NCI-H1436 treated with DMSO at 0.1 percent for 48 hours (cell line): ENCODE measurements at places on chromosomes 1 and 21.

DNA sequence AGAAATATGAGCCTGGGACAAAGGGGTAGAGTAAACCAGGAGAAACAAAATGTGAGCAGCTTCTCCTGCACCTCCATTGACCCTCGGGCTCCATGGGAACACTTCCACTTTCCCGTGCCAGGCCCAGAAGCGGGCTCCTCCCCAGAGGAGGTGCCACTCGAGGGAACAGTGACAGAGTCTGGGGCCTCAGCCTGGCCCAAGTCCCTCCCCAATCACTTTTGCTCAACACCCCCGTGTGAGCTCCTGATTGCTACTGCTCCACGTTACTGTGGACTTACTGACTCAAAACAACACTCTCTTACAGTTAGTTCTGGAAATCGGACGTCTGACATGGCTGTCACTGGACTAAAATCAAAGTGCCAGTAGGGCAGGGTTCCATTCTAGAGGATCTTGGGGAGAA lies 17.7 kb upstream of the KLHDC7A start:
- no peak for DNase-seq

GRCh38 chr1:169590932-169591331 lies 4.7 kb upstream of the F5 start:
- no peak for DNase-seq

GRCh38 chr1:54012863-54013262 lies 5.1 kb downstream of the LDLRAD1 start:
- DNase-seq: no peak

DNA sequence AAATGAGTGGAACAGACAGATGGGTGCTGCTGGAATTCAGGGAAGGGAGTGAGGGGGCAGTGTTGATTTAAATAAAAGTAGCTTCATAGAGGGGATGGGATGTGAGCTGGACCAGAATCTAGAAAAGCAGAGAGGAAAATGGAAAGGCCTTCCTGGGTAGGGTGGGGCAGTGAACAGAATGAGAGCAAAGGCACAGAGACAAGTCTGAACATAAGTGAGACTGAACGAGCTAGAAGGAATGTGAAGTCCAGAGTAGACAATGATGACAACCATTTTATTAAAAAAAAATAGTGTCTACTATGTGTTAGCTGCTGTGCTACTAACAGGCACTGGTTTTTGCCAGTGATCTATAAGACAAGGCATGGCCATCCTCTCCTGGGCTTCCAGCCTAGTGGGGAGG lies 36.0 kb downstream of the ELK4 start:
- DNase-seq: no peak

DNA sequence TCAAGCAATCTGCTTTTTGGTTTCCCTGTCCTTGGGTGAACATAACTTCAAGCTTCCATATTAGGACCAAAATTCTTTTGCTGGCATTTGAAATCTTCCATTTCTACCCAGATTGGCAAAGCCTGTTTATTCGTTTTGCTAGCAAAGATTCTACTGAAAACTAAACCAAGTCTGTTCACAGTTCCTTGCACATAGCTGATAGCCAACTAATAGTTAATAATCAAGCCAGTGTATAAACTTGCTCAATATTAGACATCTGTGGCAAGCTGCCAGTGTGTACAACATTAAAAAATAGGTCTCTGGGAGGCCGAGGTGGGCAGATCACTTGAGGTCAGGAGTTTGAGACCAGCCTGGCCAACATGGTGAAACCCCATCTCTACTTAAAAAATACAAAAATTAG lies 6.3 kb downstream of the APP start:
- DNase-seq: no peak

- no peak for DNase-seq
Observed at GRCh38 chr1:9920606-9921005, 10.5 kb upstream of the CTNNBIP1 start.

- DNase-seq: no peak
Observed at GRCh38 chr1:188782220-188782841, 1695.3 kb downstream of the BRINP3 start.

- DNase-seq: no peak
Observed at GRCh38 chr1:180536821-180537372, 21.9 kb upstream of the OVAAL start.

- no peak for DNase-seq
Observed at GRCh38 chr1:172885971-172886370, 164.8 kb downstream of the TNFSF18 start.

DNA sequence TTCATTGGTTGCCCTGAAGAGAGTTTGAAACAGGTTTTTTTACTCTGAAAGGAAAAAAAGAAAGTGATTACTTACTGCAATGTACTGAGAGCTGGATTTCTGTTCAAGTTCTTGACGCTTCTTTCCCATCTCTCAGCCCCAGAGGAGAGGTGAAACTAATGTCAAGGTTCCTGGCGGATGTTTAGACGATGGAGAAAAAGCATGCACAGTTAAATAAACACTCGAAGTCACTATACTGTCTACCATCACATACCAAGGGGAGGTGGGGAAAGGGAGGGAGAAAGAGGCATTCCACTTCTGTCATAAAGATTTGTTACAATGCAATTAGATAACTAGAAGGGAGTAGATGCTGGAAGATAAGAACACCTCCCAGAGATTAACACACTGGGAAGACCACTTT lies 177.0 kb upstream of the TNR start:
- DNase-seq: no peak

DNA sequence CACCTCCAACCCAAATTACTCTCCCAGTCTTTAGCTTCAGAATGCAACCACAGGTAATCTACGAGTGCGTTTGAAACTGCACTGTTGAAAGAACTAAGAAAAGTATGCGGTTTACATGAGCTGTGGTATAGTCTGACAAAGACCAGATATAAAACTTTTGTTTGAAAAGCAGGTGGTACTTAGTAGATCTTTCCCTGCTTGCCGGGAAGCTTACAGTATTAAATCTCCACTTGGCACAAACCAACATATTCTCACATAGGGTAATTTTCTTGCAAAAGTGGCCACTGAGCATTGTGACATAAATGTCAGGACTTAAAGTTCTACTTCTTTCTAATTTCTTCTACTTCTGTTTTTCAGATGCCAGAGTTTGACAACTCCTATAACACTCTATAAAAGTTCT lies 8.4 kb downstream of the RGS2 start:
- DNase-seq: no peak

DNA sequence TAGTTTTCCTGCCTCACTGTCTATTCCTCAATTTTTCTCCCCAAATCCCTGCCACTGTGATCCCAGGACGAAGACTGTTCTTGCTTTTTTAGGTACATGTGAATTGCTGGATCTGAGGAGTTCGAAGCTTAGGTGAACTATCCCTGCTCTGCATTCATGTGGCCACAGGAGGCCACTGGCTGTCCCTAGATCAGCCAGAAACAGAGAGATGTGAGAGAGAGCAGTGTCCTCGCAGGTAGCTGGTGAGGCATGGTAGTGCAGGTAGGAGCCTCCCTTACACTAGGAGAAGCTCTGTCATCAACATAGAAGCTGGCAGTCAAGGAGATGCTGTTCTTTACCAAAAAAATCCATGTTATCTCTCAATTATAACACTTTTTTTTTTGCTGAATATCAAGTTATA lies 71.5 kb downstream of the USP24 start:
- no peak for DNase-seq

DNA sequence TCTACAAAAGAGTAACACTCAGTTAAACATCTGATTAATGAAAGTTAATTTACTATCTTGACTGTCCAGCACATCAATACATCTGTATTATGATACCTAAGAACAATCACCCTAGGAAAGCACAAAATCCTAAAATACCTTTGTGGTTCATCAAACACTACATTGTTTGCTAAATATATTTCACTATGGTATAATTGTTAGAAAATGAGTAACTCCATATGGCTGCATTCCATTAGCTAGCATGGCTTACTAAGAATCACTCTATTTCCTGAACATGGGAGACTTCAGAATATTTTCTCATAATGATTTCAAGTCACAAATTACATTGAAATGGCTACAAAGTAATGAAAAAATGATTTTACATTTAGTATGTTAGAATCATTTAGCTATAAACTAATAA lies 12.5 kb downstream of the TRMT1L start:
- DNase-seq: no peak

DNA sequence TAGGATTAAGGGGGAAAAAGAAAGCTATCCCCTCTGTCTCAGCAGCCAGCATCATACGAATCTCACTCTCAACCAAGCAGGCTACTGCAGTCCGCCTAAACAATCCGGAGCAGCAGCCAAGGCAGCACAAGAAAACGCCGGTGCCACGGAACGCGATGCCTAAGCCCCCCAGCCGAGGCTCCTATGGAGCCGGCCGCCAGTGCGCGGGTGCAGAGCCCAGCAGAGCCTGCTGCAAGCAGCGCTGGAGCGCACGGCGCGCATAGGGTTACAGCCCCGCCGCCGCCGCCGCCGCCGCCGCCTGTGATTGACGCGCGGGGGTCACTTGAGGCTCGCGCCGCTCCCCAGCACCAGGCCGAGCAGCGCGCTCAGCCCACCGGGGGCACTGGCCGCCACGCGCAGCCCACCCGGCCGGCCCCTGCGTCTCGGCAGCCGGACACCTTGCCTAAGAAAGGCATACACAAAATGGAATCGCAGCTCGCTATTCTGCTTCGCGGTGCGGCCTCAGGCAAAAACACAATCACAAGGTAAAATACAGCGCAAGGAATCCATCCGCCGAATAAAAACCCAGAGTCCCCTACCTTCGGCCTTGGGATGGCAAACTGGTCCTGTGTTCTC lies 780 bp downstream of the HIVEP3 start:
- no peak for DNase-seq

- DNase-seq: no peak
Observed at GRCh38 chr1:203095061-203095690, 9.4 kb upstream of the MYOG start.

DNA sequence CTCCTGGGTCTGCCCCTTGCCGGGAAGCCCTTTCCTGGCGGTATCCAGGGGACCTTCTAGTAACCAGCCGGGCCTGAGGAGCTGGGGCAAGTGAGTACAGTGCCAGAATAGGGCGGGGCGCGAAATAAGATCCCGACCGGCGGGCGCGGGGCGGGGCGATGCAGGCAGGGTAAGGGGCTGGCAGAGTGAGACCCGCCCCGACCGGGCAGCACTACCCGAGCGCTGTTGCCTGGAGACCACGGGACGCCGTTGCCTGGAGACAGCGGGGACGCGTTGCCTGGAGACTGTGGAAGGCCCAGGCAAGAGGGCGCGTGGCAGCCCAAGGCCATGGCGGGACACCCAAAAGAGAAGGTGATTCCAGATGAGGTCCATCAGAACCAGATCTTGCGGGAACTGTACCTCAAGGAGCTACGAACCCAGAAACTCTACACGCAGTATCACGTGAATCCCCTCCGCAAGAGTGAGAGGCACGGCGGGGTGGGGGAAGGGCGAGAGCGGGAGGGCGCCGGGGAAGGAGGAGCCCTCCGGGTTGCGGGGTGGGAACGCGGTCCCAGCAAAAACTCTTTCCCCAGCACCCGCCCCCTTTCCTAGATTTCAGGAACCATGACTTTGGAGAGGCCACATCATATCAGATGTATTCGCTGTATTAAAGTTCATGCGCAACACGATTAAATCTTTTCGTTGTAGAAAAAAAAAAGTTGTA lies 24.3 kb downstream of the EBNA1BP2 start:
- peak; percentile 80 for DNase-seq

- no peak for DNase-seq
Observed at GRCh38 chr1:1024771-1025699, 5.1 kb downstream of the AGRN start.

DNA sequence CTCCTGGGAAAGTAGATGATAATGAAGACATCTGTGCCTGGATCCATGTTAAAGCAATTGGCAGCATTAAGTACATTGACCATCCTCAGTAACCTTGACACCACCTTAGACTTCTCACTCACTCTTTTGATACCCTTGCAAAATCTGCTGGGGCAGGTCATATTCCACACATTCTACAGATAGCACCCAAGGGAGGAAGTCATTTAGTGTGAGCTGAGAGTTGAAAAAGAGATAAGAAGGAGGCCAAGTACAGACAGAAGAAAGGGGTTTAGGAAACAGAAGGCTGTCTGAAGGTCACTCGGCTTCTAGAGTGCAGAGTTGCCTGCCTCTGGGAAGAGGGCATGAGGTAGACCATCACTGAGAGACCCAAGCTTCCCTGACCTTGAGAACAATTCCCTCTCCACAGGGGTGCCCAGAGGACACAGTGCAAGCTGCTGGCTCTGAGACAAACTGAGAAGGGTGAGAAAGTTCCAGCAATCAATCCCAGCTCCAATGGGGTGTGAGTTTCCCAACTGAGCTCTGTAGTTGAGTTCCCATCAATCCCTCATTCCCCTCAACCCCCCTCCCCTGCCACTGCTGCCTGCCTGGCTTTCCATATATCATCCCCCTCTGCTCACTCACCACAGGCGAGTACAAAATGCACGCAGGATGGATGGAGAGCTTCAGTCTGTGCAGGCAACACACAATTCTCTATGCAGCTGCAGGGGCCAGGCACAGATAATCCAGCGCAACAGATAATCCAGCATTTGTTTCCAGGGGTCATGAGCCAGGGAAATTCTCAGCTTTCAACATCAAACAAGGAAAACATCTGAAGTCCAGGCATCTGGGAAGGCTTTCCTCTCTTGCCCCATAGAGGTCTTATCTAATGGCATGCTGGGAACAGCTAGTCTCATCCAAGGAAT lies 7.4 kb upstream of the MOB3C start:
- no peak for DNase-seq

GRCh38 chr1:243842978-243843511 lies 7.0 kb downstream of the AKT3 start:
- no peak for DNase-seq

GRCh38 chr1:36803868-36804570 lies 230.3 kb downstream of the GRIK3 start:
- DNase-seq: no peak

- DNase-seq: no peak
Observed at GRCh38 chr1:53606651-53607051, 132.3 kb downstream of the GLIS1 start.

DNA sequence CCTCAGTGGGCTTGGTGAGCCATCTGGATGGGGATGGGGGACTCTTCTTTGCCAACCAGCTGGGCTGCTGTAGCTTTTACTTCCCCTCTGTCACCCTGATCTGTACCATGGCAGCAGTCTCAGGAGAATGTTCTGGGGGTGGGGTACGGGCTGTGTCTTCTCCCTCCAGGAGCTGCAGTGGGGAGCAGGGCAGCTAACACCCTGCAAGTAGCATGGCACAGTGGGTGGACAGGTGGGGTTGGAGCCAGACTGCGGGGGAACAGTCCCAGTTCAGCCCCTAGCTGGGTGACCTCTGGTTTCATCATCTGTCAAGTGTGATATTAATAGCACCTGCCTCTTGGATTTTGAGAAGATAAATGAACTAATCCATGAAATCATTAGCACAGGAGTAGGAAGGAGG lies 3.1 kb downstream of the NFASC start:
- DNase-seq: no peak

DNA sequence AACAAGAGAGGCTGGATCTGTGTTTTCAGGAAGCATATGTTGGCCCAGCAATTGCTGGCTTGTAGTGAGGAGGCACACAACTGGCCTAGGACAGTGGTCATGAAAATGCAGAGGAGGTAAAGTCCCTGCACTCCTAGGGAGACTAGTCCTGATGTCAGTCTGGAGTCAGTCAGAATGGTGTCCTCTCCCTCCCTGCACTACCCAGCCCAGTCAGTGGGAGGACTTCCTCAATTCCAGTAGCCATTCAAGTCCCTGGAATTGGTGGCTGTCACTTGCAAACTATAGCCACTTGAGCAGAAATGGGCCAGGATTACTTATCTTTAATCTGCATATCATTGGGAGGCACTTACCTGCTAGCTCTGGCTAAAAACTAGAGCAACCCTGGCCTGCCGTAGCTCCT lies 18.6 kb downstream of the NDUFS5 start:
- no peak for DNase-seq
